ENCODE measurements at places on chromosomes 12 and 14. TPM values are rescaled to one million over a fixed set of nuclear protein-coding genes. Genes with fewer than 3 reads are reported as not detected.

IL31 gene
- total RNA-seq: not detected

GRCh38 chr12:12715459-12716150, 1.6 kb upstream of the CDKN1B start:
- no peak for DNase-seq

GRCh38 chr12:109273354-109273753, 35.7 kb downstream of the FOXN4 start:
- DNase-seq: no peak

PLBD1 gene
- 25.7 TPM for total RNA-seq

MYF5 gene
- total RNA-seq: not detected

DNA sequence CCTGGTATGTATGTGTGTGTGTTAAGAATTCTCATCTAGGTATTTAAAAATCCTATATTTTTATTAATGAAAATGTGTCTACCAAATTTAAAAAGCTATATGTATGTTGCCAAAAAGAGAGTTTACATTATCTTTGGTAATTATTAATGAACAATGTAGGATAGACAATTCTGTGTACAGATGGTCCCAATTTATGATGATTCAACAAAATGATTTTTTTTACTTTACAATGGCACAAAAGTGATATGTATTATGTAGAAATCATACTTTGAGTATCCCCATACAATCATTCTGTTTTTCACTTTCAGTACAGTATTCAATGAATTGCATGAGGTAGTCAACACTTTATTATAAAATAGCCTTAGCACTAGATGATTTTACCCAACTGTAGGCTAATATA, 39.4 kb downstream of the IRAK3 start:
- no peak for DNase-seq

DNA sequence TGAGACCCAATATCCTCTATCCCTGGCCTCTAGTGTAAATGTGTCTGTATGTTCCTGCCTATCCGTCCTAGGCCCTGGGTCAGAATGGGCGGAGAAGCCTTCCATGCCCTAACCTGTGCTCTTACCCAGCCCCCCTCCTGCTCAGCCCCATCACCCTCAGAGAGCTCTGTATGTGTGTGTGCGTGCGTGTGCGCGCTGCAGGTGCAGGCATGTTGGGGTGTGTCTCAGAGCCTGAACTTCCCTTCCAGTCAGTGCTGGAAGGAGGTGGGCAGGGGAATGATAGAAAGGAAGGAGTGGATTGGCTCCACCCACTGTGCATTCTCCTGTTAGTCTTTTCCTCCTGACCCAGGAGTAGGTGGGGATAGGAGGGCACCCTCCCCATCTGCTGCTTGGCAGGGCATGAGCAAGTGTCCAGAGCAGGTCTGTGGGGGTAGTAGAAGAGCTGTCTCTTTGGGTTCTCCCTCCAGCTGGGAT, 7.2 kb downstream of the NAB2 start:
- DNase-seq: no peak

GRCh38 chr14:47471075-47471474, 204.3 kb downstream of the MDGA2 start:
- DNase-seq: no peak

- no peak for DNase-seq
These were observed 70.3 kb upstream of the SCN8A start for GRCh38 chr12:51520576-51521325.

Data from upper lobe of left lung (tissue), 6 donors.